ENCODE measurements at places on chromosomes 2 and 18.

DNA sequence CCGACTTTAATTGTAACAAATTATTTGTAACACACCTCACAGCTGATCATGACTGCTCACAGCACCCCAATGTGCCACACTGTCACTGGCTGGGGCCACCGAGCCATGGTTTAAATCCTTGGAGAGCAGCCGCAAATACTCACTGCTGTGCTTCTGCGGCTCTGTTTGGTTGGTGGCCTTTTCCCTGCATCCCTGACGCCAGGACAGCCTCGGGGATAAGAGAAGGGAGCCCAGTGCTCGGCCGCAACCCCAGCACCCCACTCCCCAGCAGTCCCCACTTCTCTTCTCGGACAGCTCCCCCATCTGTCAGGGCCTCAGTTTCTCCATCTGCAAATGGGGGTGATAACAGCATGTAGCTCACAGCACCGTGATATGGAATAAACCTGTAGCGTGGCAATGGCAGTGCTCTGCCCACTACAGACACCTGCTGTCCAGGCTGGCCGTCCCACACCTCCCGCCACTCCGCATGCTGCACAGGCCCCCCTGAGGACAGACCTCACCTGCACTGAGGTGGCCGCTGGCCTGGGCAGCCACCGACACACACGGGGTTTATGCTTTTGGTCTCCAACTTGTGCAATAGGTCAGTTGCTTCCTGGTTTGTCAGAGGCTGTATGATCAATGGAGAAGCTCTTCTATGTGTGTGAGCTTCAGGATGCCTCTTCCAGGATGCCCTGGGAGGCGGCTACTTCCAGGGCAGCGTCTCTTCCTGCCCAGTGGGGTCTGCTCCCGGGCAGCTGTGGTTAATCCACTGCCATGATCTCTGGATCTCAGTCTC, 87.1 kb downstream of the NDUFA10 start:
- DNase-seq, result no peak

GRCh38 chr18:34550902-34551301, 159.2 kb upstream of the DTNA start:
- DNase-seq, result no peak

- DNase-seq, result no peak
These were observed 104.8 kb upstream of the FN1 start for GRCh38 chr2:215540658-215541057.

- no peak for DNase-seq
These were observed 67.0 kb downstream of the MAP4K3 start for GRCh38 chr2:39370101-39370500.

DNA sequence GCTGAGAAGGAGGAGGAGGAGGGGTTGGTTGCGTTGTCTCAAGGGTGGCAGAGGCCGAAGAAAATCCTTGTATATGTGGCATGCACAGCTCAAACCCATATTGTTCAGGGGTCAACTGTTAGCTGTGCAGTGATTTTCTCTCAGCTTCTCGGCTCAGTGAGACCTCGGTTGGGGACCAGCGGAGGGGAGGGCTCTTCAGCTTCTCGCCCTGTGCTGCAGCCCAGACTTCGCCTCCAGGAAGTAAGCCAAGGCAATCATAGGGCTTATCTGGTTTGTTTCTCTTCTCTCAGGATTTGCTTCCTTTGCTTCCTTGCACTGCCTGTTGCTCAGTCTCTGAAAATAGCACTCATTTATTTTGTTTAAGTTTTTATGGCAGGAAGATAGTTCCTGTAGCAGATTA, 85.5 kb downstream of the SOWAHC start:
- no peak for DNase-seq
